Stimulated activated CD8-positive, alpha-beta memory T cell treated with anti-CD3 and anti-CD28 coated beads, Interleukin-4, amount 100 ng/mL, for 1 hour (primary cell): ENCODE measurements at places on chromosomes 1 and 21.

GRCh38 chr1:234281826-234282489 is 91.3 kb upstream of the COA6 start:
- DNase-seq, result no peak

DNA sequence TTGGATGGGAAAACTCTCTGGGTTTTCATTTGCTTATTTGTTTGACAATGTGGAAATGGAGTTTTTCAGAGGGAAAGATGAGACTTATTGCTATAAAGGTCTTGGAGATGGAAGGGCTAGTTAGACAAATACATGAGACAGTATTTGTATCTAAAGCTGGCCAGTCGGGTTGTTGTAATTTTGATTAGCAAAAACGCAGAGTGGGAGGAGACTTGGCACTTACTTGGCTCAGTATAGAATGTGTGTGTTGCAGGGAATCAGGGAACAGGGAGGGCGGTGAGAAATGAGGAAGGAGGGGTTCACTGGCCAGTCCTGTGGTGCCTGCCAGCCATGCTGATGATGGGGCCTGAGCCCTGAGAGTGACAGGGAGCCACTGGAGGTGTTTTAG is 6.0 kb upstream of the FOXE3 start:
- DNase-seq, result no peak

GRCh38 chr1:221394011-221394544 is 347.8 kb downstream of the DUSP10 start:
- DNase-seq, result no peak

- no peak for DNase-seq
Observed at GRCh38 chr1:145956781-145957442, 905 bp downstream of the LIX1L start.

- no peak for DNase-seq
Observed at GRCh38 chr1:115217150-115218033, 120.7 kb downstream of the NGF start.
